ENCODE measurements at places on chromosomes 1 and 21. TPM values are rescaled to one million over a fixed set of nuclear protein-coding genes. Genes with fewer than 3 reads are reported as not detected.

TBX15 gene
- total RNA-seq: not detected

RAVER2 gene
- total RNA-seq: 58.0 TPM

- DNase-seq: no peak
Observed at GRCh38 chr1:78884685-78885452, 121.7 kb downstream of the ADGRL4 start.

- no peak for DNase-seq
Observed at GRCh38 chr1:43875331-43875730, 58.3 kb upstream of the ARTN start.

- no peak for DNase-seq
Observed at GRCh38 chr1:213659580-213660547, 327.9 kb upstream of the PROX1 start.

- no peak for DNase-seq
Observed at GRCh38 chr1:64033667-64034220, 169.7 kb upstream of the UBE2U start.
